ENCODE measurements at places on chromosomes 12 and 14.

- no peak for DNase-seq
These were observed 20.0 kb upstream of the TCP11L2 start for GRCh38 chr12:106282457-106283097.

DNA sequence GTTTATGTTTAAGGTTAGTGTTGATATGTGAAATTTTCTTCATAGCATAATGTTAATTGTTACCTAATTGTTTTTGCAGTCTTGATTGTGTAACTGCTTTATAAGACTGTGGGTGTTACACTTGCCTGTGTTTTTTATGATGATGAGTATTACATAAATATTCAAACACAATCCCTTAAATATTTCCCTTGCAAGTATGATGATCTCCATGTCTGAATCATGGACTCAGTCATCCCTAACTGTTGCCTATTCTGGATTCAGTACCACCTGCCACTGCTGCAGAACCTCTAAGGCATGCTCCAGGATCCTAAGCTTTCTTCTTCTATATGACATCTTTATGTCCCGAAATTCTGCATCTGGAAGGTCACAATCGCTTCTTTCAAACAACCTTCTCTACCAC lies 246.3 kb upstream of the CLEC14A start:
- no peak for DNase-seq

GRCh38 chr12:6084969-6085450 lies 39.5 kb downstream of the VWF start:
- no peak for DNase-seq

GRCh38 chr12:127262615-127263014 lies 1004.4 kb upstream of the TMEM132C start:
- DNase-seq, result no peak

GRCh38 chr14:103520657-103521437 lies 1.8 kb downstream of the CKB start:
- DNase-seq, result peak; percentile 50
